ENCODE measurements at places on chromosomes 7 and 10.

GRCh38 chr10:33334805-33335550 lies 511 bp upstream of the NRP1 start:
- no peak for DNase-seq

DNA sequence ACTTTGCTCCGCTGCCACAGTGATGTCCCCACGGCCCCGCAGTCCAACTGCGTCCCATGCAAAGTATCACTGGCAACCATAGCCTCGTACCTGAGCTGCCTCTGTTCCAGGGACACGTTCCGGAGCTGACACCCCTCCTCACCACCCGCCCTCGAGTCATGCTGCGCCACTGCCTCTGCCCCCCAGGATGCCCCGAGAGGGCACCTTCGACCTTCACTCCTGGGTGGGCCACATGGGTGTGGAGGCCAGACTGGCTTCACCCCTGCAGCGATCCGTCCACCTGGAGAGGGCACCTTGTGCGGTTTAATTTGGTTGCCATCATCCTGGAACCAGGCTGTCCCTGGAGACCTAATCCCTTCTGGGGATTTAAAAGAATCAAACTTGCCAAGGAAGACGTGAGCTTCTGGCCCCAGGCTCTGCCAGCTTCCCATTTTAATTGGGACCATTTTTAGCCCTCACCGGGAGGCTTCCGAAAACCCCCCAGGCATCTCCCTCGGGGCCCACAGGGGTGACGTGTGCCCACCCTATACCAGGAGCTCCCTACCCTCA lies 19.2 kb upstream of the TNRC18 start:
- no peak for DNase-seq

- DNase-seq, result no peak
Observed at GRCh38 chr7:17186745-17187530, 111.5 kb upstream of the AHR start.

- DNase-seq, result no peak
Observed at GRCh38 chr10:5447056-5447455, 34.7 kb downstream of the NET1 start.

All from NCI-H2107 (cell line).